ENCODE measurements at places on chromosomes 16 and 17. TPM values are rescaled to one million over a fixed set of nuclear protein-coding genes. Genes with fewer than 3 reads are reported as not detected.

DNA sequence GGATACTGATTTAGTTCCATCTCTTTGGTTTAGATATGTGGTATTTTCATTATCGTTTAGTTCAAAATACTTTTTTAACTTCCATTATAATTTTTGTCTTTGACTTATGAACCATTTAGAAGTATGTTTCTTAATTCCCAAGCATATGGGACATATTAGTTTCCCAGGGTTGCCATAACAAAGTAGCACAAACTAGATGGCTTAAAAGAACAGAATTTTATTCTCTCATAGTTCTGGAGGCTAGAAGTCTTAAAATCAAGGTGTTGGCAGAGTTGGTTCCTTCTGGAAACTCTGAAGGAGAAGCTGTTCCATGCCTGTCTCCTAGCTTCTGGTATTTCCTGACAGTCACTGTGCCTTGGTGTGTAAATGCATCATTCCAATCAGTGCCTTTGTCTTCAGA, 291.5 kb upstream of the AXIN2 start:
- DNase-seq = peak; percentile 55

SLC6A2 gene
- 1.5 TPM for polyA plus RNA-seq

CDR2 gene
- 16.8 TPM for polyA plus RNA-seq

LGALS3BP gene
- 45.3 TPM for polyA plus RNA-seq

DNA sequence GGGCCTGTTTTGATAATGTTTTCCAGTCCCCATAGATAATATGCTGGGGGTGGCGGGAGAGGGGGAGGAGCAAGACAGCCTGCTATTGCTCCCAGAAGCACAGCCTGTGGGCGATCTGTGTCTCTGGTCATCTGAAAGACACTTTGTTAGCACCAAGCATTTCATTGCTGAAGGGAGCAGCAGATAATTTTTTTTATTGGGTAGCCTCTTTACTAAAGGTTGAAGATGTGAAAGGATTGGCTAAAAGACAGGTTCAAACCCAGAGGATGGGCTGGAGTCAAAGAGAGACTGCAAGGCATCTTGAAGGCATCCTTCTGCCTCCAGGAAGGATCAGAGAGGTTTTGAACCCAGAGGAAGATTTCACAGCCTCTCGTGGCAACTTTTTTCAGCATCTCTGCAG, 60.6 kb downstream of the C17orf67 start:
- no peak for DNase-seq

DNA sequence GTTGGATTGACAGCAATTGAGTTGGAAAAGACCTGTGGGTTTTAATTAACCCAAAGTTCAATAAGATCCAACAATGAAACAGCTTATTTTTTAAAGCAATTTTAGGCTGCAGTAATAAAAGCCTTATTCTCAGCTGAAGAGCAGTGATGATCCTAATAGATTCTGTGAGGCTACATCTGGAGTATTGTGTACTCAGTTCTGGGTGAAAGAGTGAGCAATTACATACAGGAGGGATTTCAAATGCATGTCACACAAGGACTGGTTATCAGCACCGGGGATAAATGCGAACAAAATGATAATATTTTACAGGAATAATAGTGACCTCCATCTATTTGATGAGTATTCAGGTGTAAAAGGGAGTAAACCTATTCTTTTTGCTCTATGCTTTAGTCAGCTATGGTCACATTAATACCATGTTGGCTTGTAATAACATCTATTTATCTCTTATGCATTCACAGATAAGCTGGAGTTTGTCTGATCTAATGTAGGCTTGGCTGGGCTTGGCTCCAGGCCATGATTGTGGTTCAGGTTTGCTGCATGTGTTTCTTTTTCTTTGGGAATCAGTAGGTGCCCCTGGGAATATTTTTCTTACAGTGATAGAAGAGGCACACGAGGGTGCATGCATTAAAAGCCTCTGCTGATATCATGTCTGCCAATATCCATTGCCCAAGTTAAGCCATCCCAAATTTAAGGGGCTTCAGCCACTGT, 22.2 kb upstream of the TOX3 start:
- DNase-seq = no peak

DNA sequence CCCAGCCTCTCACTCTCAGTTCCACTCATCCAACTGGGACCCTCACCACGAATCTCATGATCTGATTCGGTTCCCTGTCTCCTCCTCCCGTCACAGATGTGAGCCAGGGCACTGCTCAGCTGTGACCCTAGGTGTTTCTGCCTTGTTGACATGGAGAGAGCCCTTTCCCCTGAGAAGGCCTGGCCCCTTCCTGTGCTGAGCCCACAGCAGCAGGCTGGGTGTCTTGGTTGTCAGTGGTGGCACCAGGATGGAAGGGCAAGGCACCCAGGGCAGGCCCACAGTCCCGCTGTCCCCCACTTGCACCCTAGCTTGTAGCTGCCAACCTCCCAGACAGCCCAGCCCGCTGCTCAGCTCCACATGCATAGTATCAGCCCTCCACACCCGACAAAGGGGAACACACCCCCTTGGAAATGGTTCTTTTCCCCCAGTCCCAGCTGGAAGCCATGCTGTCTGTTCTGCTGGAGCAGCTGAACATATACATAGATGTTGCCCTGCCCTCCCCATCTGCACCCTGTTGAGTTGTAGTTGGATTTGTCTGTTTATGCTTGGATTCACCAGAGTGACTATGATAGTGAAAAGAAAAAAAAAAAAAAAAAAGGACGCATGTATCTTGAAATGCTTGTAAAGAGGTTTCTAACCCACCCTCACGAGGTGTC, 26.6 kb downstream of the STH start:
- DNase-seq = no peak

LAT gene
- polyA plus RNA-seq = 3.5 TPM

SLFN11 gene
- 9.6 TPM for polyA plus RNA-seq

MMP28 gene
- polyA plus RNA-seq = 3.5 TPM

- DNase-seq = no peak
Measured at GRCh38 chr17:72658675-72659074, 433.8 kb downstream of the SLC39A11 start.

- DNase-seq = peak; percentile 75
Measured at GRCh38 chr16:62568926-62569325, 532.7 kb upstream of the CDH8 start.

SLC5A2 gene
- polyA plus RNA-seq = 6.7 TPM

DNA sequence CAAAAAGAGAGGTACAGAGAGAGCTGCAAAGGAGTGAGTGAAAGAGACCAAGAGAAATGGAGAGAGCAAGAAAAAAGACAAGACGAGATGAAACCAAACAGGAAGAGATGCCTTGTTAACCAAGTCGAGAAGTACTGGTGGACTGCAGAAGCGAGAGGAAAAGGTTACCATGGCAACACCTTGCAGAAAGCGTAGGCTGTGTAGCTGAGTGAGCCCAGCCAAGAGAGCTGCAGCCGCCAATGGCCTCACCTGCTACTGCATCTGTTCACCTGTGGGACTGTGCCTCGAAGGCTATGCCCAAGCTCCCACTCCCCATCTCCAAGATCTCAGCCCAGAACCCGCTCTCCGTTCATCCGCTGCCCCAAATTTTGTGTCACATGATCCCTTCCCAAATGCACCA, 161.3 kb downstream of the SLC39A11 start:
- no peak for DNase-seq

- DNase-seq = no peak
Measured at GRCh38 chr17:21089933-21090901, 36.5 kb upstream of the DHRS7B start.

- no peak for DNase-seq
Measured at GRCh38 chr16:59181821-59182420, 447.8 kb upstream of the GOT2 start.

- no peak for DNase-seq
Measured at GRCh38 chr16:63714876-63715275, 1407.0 kb downstream of the CDH11 start.

CLTC gene
- 186 TPM for polyA plus RNA-seq

DNA sequence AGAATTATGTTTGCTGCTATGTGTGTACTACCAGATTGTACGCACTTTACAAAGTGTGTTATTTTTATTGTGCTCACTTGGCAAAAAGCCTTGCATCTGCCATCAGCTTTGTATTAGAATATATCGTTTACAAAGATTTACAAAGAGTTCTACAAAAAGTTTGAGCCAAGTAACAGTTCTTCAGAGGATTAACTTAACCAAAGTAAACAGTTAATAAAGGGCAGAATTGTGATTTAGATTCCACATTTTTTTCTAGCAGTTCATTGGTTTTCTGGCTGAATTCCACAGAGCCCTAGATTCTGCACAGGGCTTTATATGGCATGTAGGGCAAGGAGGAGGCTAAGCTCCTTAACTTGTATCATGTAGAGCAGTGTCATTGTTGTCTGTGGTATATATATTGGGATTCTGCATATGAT, 29.4 kb downstream of the UTP18 start:
- DNase-seq = no peak

GRCh38 chr16:31451681-31452351, 7.5 kb upstream of the ARMC5 start:
- DNase-seq = peak; percentile 63

GRCh38 chr16:50744881-50745280, 3.0 kb downstream of the CYLD start:
- DNase-seq = no peak

DNA sequence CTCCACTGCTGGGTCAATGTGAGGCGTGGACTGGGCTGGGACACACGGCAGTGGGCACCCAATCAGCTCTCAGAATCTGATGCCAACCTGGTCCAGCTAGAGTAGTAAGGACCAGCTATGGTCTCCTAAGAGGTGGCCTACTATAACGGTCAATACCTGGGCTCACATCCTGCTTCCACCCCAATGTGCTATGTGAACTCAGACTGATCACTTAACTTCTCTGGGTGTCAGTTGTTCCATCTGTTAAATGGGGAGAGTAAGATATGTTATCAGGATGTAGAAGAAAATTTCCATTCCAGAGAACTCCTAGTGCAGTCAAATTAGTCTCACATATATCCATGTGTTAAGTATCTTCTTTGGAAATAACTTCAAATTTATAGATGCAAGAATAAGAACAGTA, 14.2 kb downstream of the FAM117A start:
- no peak for DNase-seq

DHRS7C gene
- 59.5 TPM for polyA plus RNA-seq

DNA sequence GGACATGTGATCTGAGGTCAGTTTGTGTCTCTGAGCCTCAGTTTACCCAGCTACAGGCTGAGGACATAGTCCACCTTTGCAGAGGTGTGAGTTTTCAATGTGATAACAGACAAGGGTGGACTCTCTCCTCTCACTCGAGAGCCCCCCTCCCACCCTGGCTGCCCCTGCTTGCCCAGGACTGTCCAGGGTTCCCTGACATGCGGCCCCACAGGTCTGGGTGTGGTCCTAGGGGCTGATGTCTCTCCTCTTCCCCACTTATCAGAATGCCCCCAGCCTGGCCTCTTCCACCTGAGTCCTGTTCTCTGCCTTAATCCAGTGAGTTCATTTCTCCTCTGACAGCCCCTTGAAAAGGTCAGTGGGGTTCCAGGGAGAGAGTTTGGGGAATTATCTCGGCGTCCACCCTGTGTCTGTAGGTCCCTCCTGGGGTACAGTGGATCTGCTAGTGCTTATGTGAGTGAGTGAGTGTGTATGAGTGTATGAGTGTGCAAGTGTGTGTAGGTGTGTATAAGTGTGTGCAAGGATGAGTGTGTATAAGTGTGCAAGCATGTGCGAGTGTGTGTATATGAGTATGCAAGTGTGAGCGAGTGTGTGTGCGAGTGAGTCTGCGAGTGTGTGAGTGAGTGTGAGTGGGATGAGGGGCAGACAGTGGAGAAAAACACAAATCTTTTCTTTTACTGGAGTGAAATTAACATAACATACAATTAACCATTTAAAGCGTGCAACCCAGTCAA, 175.0 kb downstream of the IRF8 start:
- DNase-seq = no peak

DNA sequence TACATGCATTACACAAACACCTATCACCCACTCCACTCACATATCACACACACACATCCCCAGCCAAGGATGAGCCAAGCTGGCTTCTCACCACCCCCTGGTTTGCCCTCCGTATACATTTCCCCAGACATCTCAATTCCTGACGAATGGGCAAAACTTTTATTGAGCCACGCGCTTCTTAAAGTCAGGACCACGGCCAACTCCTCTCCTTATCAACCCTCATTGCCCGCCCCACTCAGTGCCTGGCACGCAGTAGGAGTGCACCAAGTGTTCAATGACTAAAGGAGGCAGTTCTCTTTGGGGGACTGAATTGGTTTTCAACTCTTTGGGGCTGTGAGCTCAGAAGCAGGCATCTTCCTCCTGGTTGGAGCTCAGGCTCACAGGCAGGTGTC, 22.5 kb upstream of the C16orf78 start:
- DNase-seq = no peak

DNA sequence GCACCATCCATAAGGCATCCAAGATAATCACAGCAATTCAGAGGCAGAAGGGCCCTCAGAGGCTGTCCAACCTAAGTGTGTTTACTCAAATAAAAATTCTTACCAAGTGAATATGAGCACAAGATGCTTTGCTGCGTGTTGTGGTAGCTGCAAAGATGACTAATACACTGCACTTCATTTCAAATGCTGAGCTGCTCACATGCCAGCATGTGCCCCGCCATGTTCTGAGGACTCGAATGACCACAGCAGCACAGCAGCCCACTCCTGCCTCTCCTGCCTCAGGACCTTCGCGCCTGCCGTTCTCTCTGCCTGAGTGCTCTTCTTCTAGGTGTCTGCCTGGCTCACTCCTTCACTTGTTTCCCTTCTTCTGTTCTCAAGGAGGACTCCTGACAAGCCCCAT, 19.0 kb downstream of the PIK3R5 start:
- no peak for DNase-seq

DNA sequence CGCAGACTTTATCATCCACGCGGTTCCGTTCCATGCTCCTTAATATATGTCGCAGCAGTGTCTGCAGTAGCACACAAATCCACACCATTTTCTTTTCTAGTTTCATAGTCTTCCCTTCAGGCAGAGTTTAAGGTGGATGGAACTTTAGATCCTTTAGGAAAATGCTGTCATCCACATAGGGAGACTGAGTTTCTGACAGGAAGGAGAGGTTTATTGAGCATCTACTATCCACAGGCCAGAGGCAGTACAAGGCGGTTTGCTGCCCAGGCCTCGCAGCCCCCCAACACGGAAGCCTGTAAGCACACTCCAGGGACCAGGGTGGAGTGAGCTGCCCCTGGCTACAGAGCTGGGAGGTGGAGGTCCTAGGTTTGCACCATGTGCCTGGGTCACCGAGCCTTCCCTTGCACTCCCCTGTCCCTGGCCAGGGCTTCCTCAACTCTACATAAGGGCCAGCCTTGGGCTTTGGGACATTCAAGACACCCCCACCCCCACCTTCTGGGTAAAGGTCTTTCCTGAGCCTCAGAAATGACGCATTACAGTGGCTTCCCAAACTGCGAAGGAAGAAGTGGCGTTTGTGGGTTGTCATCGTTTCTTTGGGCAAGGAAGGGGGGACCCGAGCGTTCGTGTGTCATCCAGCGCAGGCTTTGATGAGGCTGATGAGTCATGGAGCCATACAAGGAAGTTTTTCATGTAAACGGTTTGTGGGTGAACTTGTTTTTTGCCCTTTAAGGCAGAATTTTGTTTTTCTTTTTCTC, 146.5 kb upstream of the PLCG2 start:
- DNase-seq = no peak

GRCh38 chr17:77371117-77371887, 230.5 kb downstream of the SEC14L1 start:
- DNase-seq = no peak

TMC6 gene
- polyA plus RNA-seq = 26.1 TPM

NGFR gene
- polyA plus RNA-seq = 48.1 TPM
